ENCODE measurements at places on chromosomes 2 and 18. TPM values are rescaled to one million over a fixed set of nuclear protein-coding genes. Genes with fewer than 3 reads are reported as not detected.

LRP1B gene
- not detected for total RNA-seq

ALPP gene
- total RNA-seq, result not detected

C2orf80 gene
- not detected for total RNA-seq

ZSWIM2 gene
- not detected for total RNA-seq

PPIG gene
- total RNA-seq, result 56.7 TPM

RBKS gene
- total RNA-seq, result 3.4 TPM

HJURP gene
- total RNA-seq, result 145 TPM

IL36G gene
- total RNA-seq, result not detected

Data from activated CD8-positive, alpha-beta memory T cell treated with anti-CD3 and anti-CD28 coated beads, Interleukin-2, amount 10 ng/mL, durations not matched to agents 7 days and 5 days (primary cell).